Epithelial cell of esophagus (primary cell): ENCODE measurements at places on chromosomes 16 and 17.

- no peak for DNase-seq
Measured at GRCh38 chr17:17757391-17757791, 76.1 kb downstream of the RAI1 start.

GRCh38 chr17:57898487-57899311 lies 48.9 kb upstream of the MRPS23 start:
- DNase-seq, result no peak

DNA sequence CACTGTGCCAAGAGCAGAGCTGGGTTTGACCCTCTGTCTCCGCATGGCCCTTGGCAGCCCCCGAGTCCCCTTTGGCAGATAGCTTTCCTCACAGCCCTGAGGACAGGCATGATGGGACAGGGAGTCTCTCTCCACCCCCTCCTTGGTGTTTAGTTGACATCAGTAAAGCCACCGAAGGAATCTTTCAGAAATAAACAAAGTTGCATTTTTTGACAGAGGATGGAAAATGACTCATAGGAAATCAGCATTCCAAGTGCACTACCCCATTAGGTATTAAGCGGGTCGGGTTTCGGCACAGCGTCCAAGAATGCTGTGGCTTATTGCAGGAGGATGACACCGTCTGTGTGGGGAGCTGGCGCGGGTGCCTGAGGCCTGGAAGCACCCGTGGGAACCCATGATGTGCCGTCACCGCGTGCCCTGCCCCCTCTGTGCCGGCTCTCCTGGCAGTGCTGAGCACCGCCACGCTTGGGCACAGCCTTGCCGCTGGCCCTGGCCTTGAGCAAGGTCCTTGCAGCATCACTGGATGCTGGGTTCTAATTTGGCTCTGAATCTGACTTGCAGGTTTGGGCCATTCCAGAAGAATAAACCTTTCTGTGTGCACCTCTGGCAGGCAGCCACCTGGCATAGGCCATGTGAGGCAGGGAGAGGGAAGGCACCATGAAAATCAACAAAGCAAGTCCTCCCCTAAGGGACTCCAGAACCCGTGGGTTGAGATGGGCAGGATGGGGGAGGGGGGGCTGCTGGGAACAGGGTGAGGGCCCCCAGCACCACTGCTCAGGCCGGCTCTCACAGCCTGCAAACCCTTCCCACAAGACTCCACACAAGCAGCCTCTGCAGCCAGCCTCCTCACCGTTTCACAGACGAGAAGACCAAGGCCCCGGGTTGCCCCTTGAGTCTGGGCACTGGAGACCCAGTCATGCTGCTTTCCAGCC lies 50.5 kb upstream of the ZNF469 start:
- DNase-seq, result peak; percentile 88

- peak; percentile 6 for DNase-seq
Measured at GRCh38 chr16:1002399-1003166, 21.0 kb downstream of the SOX8 start.

DNA sequence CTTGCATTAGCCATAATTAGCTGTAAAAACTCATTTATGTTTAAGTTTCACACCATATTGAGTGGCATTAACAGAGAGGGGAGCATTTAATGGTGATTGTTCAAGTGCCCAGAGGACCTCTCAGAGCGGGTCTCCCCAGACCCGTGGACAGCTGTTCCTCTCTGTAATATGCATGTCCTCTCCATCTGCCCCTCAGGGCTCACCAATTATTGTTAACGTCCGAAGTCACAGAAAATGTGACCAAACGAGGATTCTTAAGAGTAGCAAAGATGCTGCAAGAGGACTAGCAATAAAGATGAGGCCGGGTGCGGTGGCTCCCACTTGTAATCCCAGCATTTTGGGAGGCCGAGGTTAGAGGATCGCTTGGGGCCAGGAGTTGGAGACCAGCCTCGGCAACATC lies 130.2 kb downstream of the CPPED1 start:
- DNase-seq, result no peak

- no peak for DNase-seq
Measured at GRCh38 chr16:85220964-85221731, 108.9 kb upstream of the CIBAR2 start.

DNA sequence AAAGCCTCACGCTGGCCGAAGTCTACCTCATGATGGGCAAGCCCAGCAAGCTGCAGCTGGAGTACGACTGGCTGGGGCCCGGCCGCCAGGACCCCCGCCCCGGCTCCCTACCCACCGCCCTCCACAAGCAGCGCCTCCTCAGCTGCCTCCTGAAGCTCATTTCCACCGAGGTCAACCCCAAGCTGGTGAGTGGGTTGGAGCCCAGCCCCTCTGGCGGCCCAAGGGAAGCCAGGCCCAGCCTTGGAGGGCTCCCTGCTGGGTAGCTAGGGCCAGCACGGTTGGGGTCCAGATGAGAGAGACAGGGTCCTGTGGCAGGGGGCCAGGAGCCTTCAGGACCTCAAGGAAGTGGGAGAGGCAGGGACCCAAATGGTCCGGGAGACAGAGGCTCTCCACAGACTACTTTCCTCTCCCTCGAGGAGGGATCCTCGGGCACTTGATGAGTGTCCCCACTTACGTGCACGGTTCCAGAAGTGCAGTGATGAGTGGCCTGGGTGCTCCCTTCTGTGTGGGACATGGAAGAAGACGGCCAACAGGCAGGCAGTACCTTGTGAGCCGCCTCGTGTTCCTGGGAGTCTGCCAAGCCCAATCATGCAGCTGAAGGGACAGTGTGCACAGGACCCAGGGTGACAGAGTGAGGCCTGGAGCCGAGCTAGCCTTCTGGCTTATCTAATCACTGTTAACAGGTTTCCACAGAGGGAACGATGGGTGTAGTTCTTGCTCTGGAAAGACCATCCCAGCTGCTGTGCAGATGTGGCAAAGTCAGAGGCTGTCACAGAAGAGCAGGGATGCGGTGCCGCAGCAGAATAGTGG lies 21.1 kb upstream of the JPT2 start:
- no peak for DNase-seq

DNA sequence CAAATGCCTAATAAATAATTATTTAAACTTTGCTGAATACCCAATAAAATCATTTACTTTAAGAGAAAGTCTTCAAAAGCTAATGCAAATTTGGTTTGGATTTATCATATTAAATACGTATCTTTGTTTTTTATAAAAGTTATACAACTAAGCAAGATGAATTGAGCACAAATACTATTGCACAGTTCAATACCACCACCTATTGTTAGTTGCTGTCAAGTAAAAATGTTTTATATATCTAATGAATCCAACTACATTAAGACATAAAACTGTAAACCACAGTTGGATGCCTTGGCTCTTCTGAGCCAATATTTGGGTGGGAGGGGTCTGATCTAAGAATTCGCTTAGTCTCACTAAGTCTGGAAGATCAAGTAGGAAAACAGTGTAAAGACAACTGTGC lies 7.7 kb downstream of the FBXL20 start:
- no peak for DNase-seq

- no peak for DNase-seq
Measured at GRCh38 chr17:861364-861763, 79.2 kb downstream of the MRM3 start.

DNA sequence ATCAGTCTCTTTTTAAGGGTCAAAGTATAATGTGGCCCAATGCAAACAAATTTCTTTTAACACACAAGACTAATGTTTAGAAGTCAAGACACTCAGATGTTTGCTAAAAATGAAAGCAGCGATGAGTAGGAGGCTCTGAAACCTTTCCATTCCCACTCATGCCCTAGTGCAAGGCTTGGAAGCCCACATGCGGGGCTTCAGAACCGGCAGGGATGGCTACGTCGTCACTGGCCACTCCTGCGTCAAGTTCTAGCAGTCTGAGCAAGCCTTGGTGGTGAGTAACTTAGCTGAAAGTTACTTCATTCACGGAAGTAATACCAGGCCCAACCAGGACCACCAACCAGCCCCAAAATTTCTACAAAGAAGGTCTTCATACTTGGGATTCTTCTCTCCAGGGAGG lies 14.8 kb upstream of the TMED6 start:
- no peak for DNase-seq

DNA sequence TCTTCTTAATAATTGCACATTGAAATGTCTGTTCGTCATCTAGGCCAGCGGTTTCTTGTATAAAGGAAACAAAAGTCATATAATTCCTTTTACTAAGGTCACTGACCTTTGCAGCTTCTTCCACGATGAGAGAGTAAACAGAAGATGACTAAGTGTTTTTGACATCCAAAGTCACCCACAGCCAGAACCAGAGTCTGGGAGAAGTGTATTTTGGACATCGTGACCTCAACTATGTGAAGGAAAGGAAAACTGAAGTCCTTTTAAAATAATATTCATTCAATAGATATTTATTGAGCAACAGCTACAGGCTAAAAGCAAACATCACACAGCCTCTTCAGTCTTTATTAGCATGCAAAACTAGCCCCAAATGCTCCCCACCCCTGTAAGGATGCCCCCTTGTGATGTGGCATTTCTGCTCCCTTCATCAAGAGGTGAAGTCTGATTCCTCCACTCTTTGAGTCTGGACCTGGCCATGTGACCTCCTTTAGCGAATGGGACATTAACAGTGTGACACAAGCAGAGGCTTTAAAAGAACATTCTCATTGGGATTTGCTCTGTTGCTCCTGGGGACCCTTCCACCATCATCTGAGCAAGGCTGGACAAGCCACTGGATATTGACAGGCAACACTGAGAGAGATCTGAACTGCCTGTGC lies 8.1 kb upstream of the PMP22 start:
- no peak for DNase-seq

DNA sequence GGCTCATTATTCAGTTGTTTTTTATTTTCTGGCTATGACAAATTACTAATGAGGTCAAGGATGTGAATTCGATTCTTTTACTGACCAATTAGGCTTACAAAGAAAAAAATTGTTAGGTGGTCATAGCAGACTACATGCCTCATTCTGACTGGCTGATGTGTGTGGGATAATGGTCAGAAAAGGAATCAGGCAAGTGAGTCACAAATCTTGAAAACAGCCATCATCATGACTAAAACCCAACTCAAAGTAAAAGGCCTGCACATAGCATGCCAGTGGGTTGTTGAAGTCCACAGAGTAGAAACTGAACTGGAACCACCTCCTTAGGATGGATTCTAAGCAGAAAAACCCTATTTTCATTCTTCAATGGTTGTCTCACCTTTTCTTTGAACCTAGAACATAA lies 8.6 kb downstream of the RPGRIP1L start:
- DNase-seq, result peak; percentile 26

DNA sequence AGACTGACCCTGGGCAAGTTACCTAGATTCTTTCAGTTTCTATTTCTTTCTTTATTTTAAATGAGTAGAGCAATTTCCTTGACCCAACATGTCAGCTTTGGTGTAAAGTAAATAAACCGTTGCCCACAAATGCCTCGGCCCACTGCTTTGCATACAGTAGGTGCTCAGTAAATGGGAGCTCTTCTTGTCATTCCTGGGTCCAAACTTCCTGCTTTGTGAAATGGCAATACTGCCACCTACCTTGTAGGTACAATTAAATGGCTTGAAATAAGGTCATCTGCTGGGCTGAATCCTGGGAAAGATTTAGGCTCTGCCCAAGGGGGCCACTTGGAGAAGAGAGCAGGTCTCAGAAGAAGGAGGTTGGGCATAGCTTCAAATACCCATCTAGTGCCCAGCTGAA lies 253.0 kb downstream of the HS3ST3B1 start:
- DNase-seq, result no peak

- peak; percentile 30 for DNase-seq
Measured at GRCh38 chr16:85227084-85227945, 115.0 kb upstream of the CIBAR2 start.

DNA sequence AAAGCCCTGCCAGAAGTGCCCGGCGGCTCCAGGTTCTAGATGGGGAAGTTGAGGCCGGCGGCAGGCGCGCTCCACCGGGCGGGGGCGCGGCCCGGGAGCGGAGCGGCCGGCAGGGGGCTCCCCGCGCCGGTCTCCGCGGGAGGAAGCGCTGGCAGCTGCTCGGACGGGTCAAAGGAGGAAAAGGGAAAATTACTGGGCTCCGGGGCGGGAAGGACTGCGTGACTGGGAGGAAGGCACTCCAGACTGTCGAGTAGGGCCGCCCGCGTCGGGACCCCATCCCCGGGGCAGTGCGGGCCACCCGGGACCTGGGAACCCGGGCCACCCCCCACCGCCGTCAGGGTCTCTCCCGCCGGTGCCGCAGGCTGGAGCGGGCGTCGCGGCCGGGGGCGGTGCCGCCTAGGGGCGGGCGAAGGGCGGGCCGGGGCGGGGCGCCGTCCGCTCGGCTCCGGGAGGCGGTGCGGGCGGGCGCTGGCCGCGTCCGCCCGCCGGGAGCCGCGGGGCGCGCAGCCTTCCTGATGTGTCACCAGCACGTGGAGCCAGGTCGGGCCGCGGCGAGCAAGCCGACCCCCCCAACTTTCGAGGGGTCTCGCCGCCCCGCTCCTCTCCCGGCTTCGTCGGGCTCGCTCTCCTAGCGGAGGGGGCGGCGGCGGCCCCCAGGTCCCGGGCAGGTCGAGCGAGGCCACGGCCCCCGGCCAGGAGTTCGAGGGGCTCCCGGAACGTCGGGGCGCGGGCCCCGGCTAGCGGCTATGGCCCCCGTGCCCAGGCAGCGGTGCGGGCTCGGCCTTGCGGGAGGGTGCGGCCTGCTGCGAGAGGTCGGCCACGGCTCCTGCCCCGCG lies 167.5 kb downstream of the RAB11FIP4 start:
- peak; percentile 77 for DNase-seq

DNA sequence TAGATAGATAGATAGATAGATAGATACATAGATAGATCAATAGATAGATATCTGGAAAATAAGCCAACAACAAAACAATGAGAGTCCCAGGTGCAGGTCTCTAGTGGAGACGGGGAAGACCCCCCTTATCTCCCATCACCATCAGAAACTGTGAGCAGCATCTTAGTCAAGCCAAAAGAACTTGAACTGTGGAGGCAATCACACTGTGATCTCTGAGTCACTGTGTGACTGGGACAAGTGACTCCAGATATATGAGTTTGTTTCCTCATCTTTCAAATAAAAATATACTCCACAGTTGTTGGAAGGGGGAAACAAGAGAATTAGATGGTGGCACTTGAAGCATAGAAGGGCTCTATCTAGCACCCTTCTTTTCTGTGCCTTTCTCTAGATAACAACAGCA lies 42.1 kb downstream of the NOG start:
- DNase-seq, result no peak

DNA sequence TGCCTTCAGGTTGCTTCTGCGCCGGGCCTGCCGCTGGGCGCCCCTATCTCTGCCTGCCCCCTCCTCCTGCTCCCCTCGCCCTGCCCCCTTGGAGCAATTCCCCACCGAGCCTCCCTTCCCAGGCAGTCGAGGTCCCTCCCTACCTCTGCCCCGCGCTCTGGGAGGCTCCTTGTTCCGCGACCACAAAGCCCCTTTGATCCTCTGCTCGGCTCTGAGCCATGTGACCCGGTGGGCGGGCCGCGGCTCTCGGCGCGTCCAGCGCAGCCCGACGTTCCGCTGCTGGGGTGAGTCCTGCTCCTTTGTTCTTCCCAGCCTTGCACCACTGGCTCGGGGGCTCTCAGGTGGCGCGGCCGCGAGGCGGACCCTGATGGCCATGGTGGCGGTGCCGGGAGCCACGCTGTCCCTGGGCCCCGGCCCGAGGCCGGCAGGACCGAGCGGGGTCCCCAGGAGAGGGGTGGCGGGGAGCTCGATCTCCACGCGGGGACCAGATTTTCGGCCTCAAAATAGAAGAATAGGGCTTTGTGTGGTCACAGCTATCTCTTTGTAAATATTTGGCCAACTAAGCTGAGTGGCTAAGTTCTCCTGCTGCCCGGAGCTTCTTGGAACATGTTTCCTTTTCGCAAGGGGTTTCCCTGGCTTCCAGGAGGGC lies 310.6 kb downstream of the SEC14L1 start:
- peak; percentile 47 for DNase-seq

- DNase-seq, result no peak
Measured at GRCh38 chr16:53631236-53632025, 72.2 kb downstream of the RPGRIP1L start.
